ENCODE measurements at places on chromosomes 4 and X.
A peak's percentile ranks its signal among the peaks of the same experiment; 100 is the strongest.

- no peak for DNase-seq
These were observed 38.9 kb downstream of the RASGEF1B start for GRCh38 chr4:81432825-81433224.

DNA sequence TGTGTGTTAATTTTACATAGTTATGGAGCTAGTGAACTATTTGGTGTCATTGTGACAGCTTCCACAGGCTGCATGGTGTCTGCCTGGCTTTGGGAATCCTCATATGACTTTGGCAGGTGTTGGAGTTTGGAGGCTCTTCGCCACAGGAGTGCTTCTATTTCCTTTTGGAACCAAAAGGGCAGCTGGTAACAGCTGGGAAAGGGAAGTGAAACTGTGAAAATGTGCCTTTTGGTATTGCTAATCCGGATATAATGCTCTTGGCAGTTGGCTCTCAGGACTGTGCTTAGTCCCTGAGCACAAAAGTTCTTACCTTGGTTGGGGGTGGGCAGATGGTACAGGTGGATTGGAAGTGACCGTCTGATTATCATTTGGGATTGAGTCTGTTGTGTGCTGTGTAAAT is 18.1 kb downstream of the OFD1 start:
- no peak for DNase-seq

GRCh38 chrX:14051416-14051815 is 21.7 kb upstream of the GEMIN8 start:
- DNase-seq: no peak

GRCh38 chr4:4847011-4847410 is 12.5 kb upstream of the MSX1 start:
- no peak for DNase-seq

DNA sequence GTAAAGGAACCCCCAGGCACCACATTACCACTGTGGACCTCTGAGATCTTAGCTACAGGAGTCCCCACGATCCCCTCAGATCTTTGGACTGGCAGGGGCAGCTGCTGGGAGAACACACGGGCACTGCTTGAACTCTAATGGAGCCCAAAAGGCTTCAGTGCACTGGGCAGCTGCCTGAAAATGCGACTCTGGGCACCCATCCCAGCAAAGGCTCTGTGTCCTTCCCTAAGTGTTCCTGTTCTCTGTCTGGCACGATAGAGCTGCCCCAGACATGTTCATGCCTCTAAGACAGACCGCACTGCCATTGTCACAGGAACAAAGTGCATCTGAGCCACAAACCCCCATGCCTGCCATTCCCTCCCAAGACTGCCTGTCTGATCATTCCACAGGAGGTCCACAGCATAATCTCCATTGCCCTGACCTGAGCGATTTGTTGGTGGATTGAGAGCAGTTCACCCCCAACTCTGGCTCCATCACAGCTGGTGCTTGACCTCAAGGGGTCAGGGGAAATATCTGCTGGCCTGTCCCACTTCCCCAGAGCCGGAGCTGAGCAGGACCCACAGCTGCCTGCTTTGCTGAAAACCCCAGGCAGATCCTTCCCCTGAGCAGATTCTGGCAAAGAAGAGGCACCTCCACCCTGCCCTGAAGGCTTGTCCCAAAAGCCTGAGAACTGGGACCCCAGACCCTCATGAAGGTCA is 436.0 kb upstream of the INTU start:
- no peak for DNase-seq

GRCh38 chr4:42654631-42655268 is 2.2 kb downstream of the ATP8A1 start:
- no peak for DNase-seq

- DNase-seq: no peak
These were observed 329.9 kb downstream of the ARHGAP10 start for GRCh38 chr4:148061795-148062194.

GRCh38 chr4:4430492-4431195 is 43.7 kb downstream of the NSG1 start:
- DNase-seq: peak; percentile 43

DNA sequence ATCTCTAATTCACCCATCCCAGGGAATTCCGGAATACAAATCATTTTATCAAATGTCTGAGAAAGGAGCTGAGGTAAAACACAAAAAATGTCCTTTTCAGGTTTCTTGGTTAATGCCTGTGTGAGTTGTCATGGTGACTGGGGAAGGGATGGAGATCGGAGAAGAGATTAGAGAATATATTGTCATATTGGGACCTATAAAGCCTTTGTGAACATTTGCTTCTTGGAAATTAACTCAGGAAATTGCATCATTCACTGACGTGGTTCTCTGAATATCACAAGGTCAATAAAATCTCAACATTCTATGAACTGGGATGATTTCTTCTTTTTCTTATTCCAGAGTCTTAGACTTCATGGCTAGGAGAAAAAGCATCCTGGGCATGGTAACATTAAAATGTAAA is 174.8 kb upstream of the GLRA2 start:
- no peak for DNase-seq

DNA sequence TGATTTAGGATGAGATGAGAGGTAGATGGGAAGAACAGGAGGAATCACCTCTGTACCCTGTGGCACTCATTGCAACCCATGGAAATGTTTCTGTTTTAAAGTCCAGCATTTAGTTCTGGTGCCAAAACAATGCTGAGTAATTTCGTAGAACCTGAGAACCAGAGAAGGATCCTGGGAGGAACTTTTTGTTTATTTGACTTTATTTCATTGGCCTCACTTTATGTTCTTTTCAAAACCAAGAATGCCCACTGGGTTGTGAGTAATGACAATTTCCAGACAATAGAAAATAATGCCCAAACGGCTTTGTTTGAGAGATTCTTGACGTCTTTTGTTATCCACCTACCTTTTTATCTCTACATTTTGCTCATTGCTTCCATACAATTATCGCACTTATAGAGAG is 111.3 kb downstream of the SHROOM3 start:
- DNase-seq: no peak

Measured in neuronal stem cell (in vitro differentiated cells).